COR-L47 (cell line): ENCODE measurements at places on chromosomes 3 and 15.

DNA sequence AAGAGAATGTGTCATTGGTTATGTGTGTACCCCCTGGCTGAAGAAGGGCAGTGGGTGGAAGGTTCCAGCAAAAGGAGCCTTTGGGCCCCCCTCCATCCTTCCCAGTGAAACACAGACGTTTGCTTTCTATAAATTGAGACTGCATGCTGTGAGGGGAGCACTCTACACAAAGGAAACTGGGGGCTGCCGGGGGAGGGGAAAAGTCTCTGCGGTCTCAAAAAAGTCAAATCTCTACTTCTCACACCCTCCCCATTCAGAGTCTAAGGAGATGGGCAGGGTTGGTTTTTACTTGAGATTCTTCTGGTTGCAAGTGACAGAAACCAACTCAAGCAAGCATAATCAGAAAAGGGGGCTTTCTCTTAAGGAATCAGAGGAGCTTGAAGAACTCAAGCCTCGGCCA is 50.1 kb upstream of the TLE3 start:
- no peak for DNase-seq

GRCh38 chr15:76332796-76333195 is 3.8 kb upstream of the ISL2 start:
- no peak for DNase-seq

DNA sequence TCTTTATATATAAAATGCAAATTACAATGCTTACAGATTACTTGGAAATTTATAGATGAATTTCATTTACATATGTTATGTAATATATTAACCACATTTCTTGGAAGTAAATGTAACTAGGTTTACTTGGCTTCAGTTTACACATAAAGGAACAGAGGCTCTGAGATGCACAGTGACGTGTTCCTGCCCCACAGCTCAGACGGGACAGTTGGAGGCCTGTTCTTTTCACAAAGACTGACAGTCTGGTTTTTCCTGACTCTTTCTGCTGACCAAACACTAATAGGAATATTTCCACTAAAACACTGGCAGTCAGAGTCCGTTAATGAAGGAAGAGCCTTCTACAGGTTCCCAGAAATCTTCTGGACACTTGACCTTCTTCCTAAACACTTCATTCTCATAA is 336.1 kb downstream of the MFSD1 start:
- no peak for DNase-seq

- no peak for DNase-seq
These were observed 396.5 kb upstream of the GBE1 start for GRCh38 chr3:82157952-82158351.

GRCh38 chr3:189914799-189915198 is 205.9 kb downstream of the P3H2 start:
- DNase-seq: no peak

GRCh38 chr3:45120359-45121158 is 25.6 kb downstream of the CDCP1 start:
- no peak for DNase-seq

DNA sequence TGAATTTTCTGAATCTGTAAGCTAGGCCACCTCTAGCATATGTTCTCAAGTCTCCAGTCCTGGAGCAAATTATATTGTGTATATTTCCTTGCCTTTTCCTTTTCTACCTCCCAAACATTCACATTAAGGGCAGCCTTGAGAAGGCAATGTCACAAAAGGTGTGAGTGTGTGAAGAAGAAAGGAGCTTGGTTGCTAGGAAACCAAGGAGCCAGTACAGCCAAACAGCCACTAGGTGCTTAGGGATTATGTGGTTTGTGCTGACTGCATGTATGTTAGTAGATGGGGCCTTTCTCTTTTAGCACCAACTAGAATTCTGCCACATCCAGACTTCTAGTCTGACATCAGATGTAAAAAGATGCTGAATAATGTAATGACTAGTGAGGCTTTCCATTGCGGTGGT is 118.8 kb upstream of the DAZL start:
- no peak for DNase-seq
